ENCODE measurements at places on chromosomes 4 and X.
A peak's percentile ranks its signal among the peaks of the same experiment; 100 is the strongest.

DNA sequence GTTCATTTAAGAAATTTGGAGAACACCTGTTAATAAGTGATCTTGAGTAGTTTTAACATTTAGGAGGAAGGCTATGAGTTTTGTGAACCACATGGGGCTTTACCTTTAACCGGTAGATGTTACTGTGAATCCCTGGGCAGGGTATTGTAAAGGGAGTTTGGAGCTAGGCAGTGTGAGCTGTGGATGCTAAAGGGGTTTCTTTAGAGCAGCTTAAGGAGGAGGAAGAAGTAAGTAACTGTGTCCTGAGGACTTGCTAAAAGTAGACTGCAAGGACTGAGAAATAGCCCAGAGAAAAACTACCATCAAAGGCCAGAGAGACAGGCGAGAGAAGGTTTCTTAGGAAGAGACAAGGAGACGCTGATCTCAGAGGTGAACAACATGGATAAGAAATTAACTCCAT is 5.6 kb downstream of the RHOH start:
- no peaks in the 10 kb centered on the region for H3K27me3 ChIP-seq
- peaks cover 82% of the 10 kb centered on the region for H3K36me3 ChIP-seq
- peaks cover 52% of the 10 kb centered on the region for H3K4me1 ChIP-seq
- H3K4me3 ChIP-seq = peak overlapping the region; percentile 95
- no peak for DNase-seq

DNA sequence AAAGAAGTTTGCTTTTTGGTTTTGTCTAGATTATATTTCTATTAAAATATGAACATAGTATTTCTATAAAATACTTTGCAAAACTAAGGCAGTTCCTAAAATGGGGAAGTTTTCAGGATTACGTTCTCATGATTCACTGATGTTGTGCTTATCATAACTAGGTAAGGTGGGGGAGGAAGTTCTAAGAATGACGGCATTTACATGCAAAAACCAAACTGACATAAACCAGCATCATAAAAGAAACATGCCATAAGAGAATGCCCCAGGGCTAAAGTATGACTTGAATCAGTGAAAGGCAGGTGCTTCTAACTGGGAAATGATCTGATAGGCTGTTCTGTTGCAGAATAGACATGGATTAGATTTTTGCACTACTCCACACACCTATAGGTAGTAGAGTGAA is 204.7 kb upstream of the JADE1 start:
- no peaks in the 10 kb centered on the region for H3K36me3 ChIP-seq
- no peak for DNase-seq
- H3K4me1 ChIP-seq = no peaks in the 10 kb centered on the region

DNA sequence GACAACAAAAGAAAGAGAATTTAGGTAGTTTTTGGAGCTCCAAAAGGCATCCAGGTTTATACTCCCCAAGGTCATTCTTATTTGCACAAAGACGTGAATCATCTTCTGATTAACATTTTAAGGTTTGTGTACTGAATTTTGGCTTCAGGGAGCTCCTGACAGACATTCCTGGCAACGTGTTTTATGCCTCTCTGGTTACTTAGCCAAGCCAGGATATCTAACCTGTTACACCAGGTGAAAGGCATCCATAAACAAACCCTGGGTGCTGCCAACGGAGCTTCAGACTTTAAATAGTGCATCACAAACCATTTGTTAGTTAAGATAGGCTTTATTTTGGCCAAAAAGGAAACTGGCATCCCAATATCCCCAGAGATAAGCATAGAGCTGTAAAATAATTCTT is 997.3 kb downstream of the ARAP2 start:
- no peaks in the 10 kb centered on the region for H3K36me3 ChIP-seq
- DNase-seq = no peak
- H3K27me3 ChIP-seq = no peaks in the 10 kb centered on the region
- no peak overlapping the region for H3K27ac ChIP-seq
- no peak overlapping the region for H3K4me3 ChIP-seq

- H3K4me1 ChIP-seq = peaks cover 62% of the 10 kb centered on the region
- no peak for DNase-seq
- H3K4me3 ChIP-seq = peak overlapping the region; percentile 15
- H3K36me3 ChIP-seq = peaks cover 2% of the 10 kb centered on the region
Measured at GRCh38 chrX:39202641-39203040, 401.4 kb downstream of the MID1IP1 start.

GRCh38 chr4:98574816-98575215 is 83.6 kb downstream of the TSPAN5 start:
- peaks cover 24% of the 10 kb centered on the region for H3K4me1 ChIP-seq
- H3K27me3 ChIP-seq = no peaks in the 10 kb centered on the region
- peaks cover 20% of the 10 kb centered on the region for H3K36me3 ChIP-seq
- no peak overlapping the region for H3K27ac ChIP-seq
- DNase-seq = no peak

GRCh38 chrX:53077207-53078197 is 4.7 kb upstream of the TSPYL2 start:
- H3K4me1 ChIP-seq = peaks cover 17% of the 10 kb centered on the region
- H3K36me3 ChIP-seq = no peaks in the 10 kb centered on the region
- DNase-seq = no peak
- no peaks in the 10 kb centered on the region for H3K27me3 ChIP-seq

- H3K36me3 ChIP-seq = no peaks in the 10 kb centered on the region
- no peak overlapping the region for H3K4me3 ChIP-seq
- no peak overlapping the region for H3K27ac ChIP-seq
- no peak for DNase-seq
Measured at GRCh38 chr4:61561028-61561427, 360.9 kb downstream of the ADGRL3 start.

DNA sequence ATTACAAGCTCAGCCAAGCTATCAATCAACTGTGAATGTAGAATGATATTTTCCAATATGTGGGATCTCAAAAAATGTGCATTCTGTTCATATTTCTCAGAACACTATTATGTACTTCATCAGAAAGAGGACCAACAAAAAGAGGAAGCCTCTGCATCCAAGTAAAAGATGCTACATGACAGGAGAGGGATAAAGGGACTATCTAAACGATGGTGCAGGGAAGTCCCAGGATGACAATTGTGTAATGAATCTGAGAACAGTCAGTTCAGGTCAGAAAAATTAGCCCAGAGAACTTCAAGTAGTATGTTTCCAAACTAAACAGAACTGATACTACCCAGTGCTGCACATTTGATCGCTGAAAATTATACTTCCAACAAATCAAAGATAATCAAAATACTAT is 127.0 kb downstream of the ZNF330 start:
- no peak overlapping the region for H3K27ac ChIP-seq
- no peaks in the 10 kb centered on the region for H3K36me3 ChIP-seq
- no peaks in the 10 kb centered on the region for H3K4me1 ChIP-seq
- H3K27me3 ChIP-seq = peaks cover 9% of the 10 kb centered on the region
- no peak overlapping the region for H3K4me3 ChIP-seq

DNA sequence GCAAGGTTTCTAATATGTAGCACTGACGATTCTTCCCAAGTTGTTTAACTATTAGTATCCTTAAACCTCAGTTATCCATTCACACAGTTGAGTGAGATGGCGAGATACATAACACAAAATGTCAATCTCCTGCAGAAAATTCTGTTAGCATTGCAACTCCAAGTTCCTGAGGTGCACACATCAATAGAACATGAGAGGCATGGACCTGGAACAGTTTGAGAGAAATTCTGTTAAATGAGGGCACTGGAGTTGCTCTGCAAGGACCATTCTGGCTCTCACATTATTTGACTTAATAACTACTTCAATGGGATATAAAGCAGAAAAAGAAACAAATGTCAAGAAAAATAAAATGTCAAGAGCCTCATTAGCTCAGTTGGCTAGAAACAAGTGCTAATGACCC is 301.2 kb upstream of the DIAPH2 start:
- H3K4me1 ChIP-seq = no peaks in the 10 kb centered on the region
- no peak overlapping the region for H3K27ac ChIP-seq
- no peaks in the 10 kb centered on the region for H3K27me3 ChIP-seq
- H3K36me3 ChIP-seq = no peaks in the 10 kb centered on the region
- H3K4me3 ChIP-seq = no peak overlapping the region
- DNase-seq = no peak

Measured in T-helper 2 cell treated with Interferon-gamma antibody and Interleukin-4, amounts not matched to agents 5 μg/mL and 100 μg/mL, for 36 hours (primary cell).